Activated T-cell treated with anti-CD3 and anti-CD28 coated beads, Interleukin-2, amount 50 U/mL, for 24 hours (primary cell): ENCODE measurements at places on chromosomes 12 and 14.

GRCh38 chr14:101060171-101060601 is 156.7 kb upstream of the RTL1 start:
- no peaks in the 10 kb centered on the region for H3K4me1 ChIP-seq
- no peak for DNase-seq
- H3K36me3 ChIP-seq: no peaks in the 10 kb centered on the region
- H3K4me3 ChIP-seq: no peak overlapping the region

- H3K4me1 ChIP-seq: peaks cover 3% of the 10 kb centered on the region
- peak overlapping the region; percentile 13 for H3K27ac ChIP-seq
- no peak for DNase-seq
Measured at GRCh38 chr12:95700316-95700785, 90.2 kb downstream of the NTN4 start.

GRCh38 chr12:111440631-111441030 is 34.9 kb downstream of the SH2B3 start:
- H3K27me3 ChIP-seq: no peaks in the 10 kb centered on the region
- H3K36me3 ChIP-seq: peaks cover 80% of the 10 kb centered on the region
- no peak overlapping the region for H3K4me3 ChIP-seq
- peaks cover 96% of the 10 kb centered on the region for H3K4me1 ChIP-seq
- peak overlapping the region; percentile 62 for H3K27ac ChIP-seq
- peak; percentile 24 for DNase-seq

GRCh38 chr14:85579942-85580341 is 50.0 kb downstream of the FLRT2 start:
- H3K4me1 ChIP-seq: no peaks in the 10 kb centered on the region
- no peaks in the 10 kb centered on the region for H3K36me3 ChIP-seq
- H3K27ac ChIP-seq: no peak overlapping the region
- no peak overlapping the region for H3K4me3 ChIP-seq

GRCh38 chr12:53670971-53671370 is 4.9 kb downstream of the ATP5MC2 start:
- no peak for DNase-seq
- peak overlapping the region; percentile 63 for H3K27ac ChIP-seq
- no peaks in the 10 kb centered on the region for H3K27me3 ChIP-seq
- peaks cover 95% of the 10 kb centered on the region for H3K36me3 ChIP-seq
- H3K4me3 ChIP-seq: no peak overlapping the region
- H3K4me1 ChIP-seq: peaks cover 38% of the 10 kb centered on the region

- no peaks in the 10 kb centered on the region for H3K36me3 ChIP-seq
- peaks cover 28% of the 10 kb centered on the region for H3K27me3 ChIP-seq
- no peak overlapping the region for H3K27ac ChIP-seq
- peaks cover 4% of the 10 kb centered on the region for H3K4me1 ChIP-seq
- no peak overlapping the region for H3K4me3 ChIP-seq
- DNase-seq: no peak
Measured at GRCh38 chr14:76261371-76261811, 109.7 kb downstream of the GPATCH2L start.

DNA sequence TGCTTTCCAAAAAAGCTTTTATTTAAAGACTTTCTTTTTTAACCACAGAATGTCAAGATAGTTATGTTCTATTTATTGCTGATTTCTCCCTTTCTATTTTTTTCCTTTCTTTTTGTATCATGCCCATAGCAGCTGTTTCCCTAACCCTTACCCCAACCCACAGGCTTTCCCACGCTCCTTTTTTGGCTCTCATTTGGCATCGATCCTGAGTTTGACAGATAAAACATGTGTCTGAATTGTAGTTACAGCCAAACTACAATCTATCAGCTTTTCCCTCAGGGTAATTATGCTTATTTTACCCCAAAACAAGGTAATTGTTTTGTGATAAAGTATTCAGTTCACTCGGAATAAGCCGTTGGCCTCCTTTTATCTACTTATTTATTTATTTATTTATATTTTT is 46.7 kb downstream of the PDE3A start:
- no peaks in the 10 kb centered on the region for H3K27me3 ChIP-seq
- no peak for DNase-seq
- H3K4me1 ChIP-seq: no peaks in the 10 kb centered on the region
- H3K36me3 ChIP-seq: no peaks in the 10 kb centered on the region

- H3K4me1 ChIP-seq: peaks cover 35% of the 10 kb centered on the region
- H3K36me3 ChIP-seq: no peaks in the 10 kb centered on the region
- no peak overlapping the region for H3K27ac ChIP-seq
- no peaks in the 10 kb centered on the region for H3K27me3 ChIP-seq
Measured at GRCh38 chr12:69334158-69334557, 14.0 kb upstream of the LYZ start.

- H3K4me1 ChIP-seq: peaks cover 15% of the 10 kb centered on the region
- H3K27me3 ChIP-seq: peaks cover 62% of the 10 kb centered on the region
- no peak for DNase-seq
- no peak overlapping the region for H3K4me3 ChIP-seq
- no peaks in the 10 kb centered on the region for H3K36me3 ChIP-seq
- H3K27ac ChIP-seq: no peak overlapping the region
Measured at GRCh38 chr12:2355198-2355597, 302.4 kb downstream of the CACNA1C start.
